ENCODE measurements at places on chromosomes 3 and 15.

GRCh38 chr15:35019404-35020327 is 31.6 kb upstream of the ZNF770 start:
- no peak for DNase-seq

- DNase-seq, result no peak
Measured at GRCh38 chr15:42160136-42160535, 3.7 kb upstream of the PLA2G4F start.

DNA sequence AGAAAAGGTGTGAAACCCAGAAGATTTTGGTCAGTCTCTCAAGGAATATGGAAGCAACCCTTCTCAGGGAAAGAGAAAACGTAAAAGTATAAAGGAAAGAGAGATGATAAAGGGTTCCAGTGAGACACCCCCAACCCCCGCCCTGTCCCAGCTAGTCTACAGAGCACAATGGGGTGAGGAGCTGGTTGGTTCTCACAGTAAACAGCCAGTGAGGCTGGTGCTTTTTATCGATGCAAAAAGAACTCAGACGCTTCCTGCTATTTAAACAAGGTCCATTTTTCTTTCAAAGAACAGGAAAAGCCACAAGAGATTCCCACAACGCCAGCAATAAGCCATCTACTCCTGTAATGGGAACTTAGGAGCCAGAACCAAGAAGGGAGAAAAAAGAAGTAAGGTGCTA is 65.9 kb downstream of the CHAC1 start:
- DNase-seq, result no peak

DNA sequence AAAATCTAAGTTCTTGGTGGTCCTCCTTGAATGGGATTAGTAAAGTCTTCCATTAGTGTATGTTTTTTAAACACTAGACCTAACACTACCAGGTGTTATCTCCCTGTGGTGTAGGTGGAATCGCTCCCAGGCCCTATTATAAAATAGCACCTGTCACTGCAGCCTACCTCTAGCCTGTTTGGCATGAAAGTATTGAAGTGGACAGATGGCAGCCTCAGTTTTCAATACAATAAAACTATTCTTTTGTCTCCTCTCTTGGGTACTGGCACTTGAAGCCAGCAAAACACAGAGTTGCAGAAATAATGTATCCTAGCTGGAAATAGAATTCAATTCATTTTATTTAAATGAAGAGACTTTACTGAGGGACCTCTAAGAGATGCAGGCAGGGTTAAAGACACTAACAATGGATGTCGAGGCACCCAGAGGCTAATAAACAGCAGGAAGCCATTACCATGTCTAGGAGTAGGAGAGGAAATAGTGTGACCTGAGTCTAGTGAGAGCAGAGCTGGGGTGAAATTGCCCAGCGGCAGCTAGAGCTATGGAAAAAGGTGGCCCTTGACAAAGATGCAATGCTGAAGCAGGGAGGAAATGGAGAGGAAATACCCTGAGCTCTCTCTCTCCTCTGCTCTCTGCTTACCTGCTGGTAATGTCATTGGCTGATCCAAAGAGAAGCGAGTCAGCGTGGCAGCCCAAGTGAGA is 49.1 kb upstream of the TMEM158 start:
- DNase-seq, result no peak

DNA sequence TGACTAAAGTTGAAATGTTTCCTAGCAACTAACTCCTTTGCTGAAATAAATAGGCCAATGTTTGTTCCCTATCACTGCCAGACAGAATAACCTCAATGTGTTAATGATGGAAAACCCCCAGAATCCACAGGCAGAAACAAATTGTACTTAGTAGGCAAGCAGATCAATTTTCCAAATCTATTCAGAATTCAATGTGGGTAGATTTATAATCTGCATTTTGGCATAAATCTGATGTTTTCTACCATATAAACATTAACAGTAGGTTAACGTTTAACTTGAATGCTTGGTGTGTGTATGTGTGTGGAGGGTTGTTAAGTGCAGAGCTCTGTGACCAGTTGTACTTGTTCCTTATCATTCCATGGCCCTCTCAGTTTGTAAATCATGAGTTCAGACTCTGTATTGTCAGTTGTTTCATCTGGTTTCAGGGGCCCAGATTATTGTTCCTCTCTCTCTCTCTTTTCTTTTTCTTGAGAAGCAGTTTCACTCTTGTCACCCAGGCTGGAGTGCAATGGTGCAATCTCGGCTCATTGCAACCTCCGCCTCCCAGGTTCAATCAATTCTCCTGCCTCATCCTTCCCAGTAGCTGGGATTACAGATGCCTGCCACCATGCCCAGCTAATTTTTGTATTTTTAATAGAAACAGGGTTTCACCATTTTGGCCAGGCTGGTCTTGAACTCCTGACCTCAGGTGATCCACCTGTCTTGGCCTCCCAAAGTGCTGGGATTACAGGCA is 32.8 kb downstream of the PLSCR1 start:
- no peak for DNase-seq

DNA sequence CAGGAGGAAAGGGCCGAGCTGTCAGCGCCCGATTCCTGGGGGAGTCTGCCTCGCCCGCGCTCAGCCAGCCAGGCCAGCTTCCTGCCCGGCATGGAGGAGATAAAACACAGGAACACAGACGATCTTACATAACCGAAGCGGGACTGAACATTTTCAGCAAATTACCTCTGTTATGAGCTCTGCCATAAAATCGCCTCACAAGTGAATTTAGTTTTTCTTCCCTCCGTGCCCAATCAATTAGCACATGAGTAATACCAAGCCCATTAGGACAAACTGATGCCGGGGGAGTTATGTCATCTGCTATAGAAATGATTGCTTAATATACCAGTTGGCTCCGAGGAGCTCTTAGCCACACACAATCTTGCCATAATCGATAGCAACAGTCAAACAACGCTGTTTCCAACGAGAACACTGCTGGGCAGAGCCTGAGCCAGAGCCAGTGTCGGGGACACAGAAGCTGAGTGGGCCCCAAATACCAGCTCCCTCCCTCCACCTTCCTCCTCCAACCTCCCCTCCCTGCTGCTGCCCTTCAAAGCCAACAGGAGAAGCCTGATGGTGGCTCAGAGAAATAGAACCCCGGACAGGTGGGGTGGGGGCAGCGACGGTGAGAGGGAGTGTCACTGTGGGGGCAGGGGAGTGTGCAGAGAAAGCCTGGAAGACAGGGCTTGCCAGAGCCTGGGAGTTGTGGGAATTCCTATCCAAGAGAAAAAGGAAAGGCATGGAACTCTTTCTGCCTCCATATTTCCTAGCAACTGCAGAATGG is 279.4 kb upstream of the TLE3 start:
- no peak for DNase-seq

GRCh38 chr15:23787346-23788105 is 100.4 kb upstream of the NDN start:
- DNase-seq, result no peak
